ENCODE measurements at places on chromosomes 4 and X. TPM values are rescaled to one million over a fixed set of nuclear protein-coding genes. Genes with fewer than 3 reads are reported as not detected.

SCML1 gene
- total RNA-seq = 3.0 TPM

CPLX1 gene
- total RNA-seq = not detected

RIPPLY1 gene
- not detected for total RNA-seq

DGKK gene
- total RNA-seq = not detected

AMOT gene
- 36.5 TPM for total RNA-seq

IL13RA1 gene
- total RNA-seq = 32.0 TPM

KCNIP4 gene
- total RNA-seq = 4.7 TPM

DUSP9 gene
- total RNA-seq = 3.2 TPM

TENM3 gene
- total RNA-seq = 11.2 TPM

DAPP1 gene
- 29.0 TPM for total RNA-seq

ENAM gene
- total RNA-seq = under 0.01 TPM

CNGA1 gene
- total RNA-seq = not detected

HGFAC gene
- total RNA-seq = not detected

MCF2 gene
- total RNA-seq = not detected

FOXR2 gene
- total RNA-seq = not detected

USP17L22 gene
- total RNA-seq = not detected

TRIML1 gene
- total RNA-seq = not detected

GRCh38 chr4:155017426-155017825 lies 191.0 kb upstream of the NPY2R start:
- DNase-seq = no peak

GRCh38 chr4:147071209-147071740 lies 125.6 kb upstream of the TTC29 start:
- no peak for DNase-seq

GRCh38 chrX:17161991-17162390 lies 213.0 kb upstream of the NHS start:
- DNase-seq = no peak

DNA sequence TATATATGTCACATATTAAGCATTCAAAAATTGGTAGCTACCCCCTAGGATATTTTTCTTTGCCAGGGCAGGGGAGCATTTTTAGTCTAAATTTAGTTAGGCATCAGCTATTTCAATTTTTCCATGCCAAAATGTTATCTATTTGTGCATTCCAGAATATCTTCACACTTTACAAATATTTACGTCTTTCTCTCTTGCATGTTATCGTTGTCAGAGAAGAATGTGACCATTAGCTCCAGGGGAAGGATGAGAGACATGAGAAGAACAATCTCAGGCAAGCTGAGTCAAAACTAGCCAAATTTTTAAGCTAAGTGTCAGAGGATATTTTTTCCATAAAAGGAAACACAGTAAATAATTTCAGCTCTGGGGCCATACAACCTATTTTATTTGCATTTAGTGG lies 885.0 kb upstream of the EPHA5 start:
- no peak for DNase-seq

DNA sequence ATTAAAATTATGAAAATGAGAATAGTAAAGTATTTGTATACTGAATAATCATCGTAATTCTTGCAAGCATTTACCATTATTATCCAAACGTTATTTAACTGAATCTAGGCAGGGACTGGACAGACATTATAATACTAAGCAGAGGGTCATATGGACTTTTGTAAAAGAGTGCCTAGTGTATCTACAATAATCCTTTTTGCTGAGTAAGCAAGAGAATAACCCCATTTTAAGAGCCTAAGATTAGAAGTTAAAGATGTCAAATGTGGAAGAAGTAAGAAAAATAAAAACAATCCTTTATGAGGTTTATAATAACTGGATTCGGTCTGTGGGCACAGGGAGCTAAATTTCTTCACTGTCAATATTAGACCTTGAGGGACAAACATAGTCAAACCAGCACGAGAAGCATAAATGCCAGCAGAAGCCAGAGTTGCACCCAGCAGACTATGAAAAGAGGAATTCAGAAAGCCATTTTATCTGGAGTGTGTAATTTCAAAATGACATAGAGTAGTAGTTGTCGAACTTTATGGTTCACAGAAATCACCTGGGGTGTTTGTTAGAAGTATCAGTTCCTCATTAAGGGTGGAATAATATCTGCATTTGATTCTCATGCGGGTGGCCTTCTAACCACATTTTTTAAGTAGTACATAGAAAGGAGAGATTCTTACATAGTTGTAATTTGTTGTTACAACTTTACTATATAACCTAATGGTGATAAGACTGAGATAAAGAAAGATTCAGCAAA lies 39.7 kb upstream of the DCLK2 start:
- DNase-seq = no peak

DNA sequence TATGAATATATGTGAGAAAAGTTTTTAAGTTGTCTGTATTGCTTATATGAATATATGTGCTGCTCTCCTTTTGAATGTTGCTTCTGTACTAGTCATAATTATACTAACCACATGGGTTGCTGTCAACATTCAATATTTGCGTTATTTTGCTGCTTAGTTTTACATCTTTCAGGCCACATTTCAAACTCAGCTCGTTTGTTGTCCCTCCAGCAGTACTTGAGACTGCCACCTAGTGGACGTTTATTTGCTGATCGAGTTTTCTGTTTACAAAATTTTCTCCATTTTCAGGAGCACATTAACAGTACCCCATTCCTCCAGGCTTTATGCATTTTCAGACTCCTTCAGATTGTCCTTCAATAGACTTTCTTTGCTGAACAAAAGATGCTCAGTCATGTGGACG lies 75.8 kb downstream of the NUDT11 start:
- DNase-seq = peak; percentile 9

GRCh38 chrX:72280321-72280845 lies 3.3 kb upstream of the RPS4X start:
- peak; percentile 39 for DNase-seq

GRCh38 chr4:53847965-53848364 lies 216.4 kb downstream of the CHIC2 start:
- DNase-seq = no peak

DNA sequence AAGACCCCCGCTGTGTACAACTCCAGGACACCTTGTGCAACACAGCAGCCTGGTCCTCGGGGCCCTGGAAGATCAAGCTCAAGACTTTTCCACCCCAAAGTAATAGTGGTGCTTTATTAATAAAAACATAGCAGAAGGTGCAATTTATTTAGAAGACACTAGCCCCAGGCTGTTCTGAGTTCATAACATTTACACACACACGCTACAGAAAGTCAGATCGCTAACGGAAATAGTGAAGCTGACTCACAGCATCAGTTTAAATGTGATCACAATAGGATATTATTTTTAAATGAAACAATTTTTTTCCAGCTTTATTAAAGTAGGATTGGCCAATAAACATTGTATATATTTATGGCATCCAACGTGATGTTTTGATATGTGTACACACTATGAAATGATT lies 141.0 kb downstream of the STK32B start:
- no peak for DNase-seq

- DNase-seq = no peak
Measured at GRCh38 chr4:55435141-55435841, 39.5 kb downstream of the TMEM165 start.

DNA sequence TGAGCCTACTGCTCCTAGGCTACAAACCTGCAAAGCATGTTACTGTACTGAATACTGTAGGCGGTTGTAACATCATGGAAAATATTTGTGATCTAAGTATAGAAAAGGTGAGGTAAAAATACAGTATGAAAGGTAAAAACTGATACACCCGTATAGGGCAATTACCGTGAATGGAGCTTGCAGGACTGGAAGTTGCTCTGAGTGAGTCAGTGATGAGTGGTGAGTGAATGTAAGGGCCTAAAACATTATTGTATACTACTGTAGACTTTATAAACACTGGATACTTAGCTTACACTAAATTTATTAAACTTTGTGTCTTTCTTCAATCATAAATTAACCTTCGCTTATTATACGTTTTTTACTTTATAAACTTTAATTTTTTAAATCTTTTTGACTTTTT lies 3.7 kb downstream of the KIF4A start:
- DNase-seq = no peak

GRCh38 chr4:878796-879728 lies 53.1 kb downstream of the GAK start:
- DNase-seq = no peak

GRCh38 chr4:184408021-184408683 lies 66.2 kb downstream of the IRF2 start:
- DNase-seq = peak; percentile 47

GRCh38 chr4:123234955-123235354 lies 161.6 kb upstream of the SPRY1 start:
- DNase-seq = no peak

DNA sequence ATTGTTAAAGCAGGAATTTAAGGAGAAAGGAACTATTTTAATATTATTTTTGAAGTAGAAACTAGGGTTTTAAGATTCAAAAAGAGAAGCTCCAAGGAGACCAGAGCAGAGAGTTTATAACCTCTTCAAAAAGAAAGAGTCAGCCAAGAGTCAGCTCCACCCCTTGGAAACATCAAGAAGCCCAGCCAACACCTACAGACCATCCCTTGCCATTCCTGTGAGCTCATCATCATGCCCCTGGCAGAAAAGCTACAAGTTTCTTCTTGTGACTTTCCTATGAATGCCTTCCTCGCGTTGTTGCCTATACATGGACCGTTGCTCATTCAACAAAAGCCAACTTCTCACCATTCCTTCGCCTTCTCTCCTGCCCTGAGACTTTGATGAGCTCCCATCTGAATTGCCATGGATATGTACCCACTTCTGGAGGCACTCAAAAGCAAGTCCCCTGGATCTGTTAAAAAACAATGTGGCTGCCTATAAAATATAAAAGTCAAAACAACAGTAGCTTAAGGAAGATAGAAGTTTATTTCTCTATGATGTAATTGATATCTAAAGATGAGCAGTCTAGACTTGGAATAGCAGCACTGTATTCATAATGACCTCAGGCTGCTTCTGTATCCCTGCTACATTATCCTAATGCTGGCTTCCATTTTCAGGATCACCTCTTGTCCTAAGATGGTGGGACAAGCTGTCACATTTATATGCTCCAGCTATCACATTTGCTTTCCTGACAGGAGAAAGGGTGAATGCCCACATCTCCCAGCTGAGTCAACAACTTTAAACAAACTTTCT lies 20.3 kb downstream of the PLRG1 start:
- no peak for DNase-seq

- no peak for DNase-seq
Measured at GRCh38 chr4:70712604-70713452, 8.9 kb upstream of the RUFY3 start.

GRCh38 chr4:111046811-111047210 lies 423.9 kb upstream of the PITX2 start:
- peak; percentile 59 for DNase-seq

DNA sequence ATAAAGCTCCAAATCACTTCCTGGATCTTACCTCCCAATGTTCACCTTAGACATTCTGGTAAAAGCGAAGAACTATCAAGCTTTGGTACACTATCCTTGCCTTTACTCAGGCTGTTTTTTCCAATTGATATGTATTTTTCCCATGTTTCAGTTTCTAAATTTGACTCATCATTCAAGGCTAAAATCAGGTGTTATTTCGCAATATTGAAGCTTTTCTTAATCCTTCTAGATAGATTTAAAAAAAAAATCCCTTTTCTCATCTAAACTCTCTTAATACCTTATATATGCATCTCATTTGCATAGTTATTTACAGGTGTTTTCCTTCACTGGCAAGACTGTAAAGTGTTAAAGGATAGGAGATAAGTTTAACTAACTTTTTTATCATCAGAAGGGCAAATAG lies 608.1 kb upstream of the FAM241A start:
- DNase-seq = no peak

DNA sequence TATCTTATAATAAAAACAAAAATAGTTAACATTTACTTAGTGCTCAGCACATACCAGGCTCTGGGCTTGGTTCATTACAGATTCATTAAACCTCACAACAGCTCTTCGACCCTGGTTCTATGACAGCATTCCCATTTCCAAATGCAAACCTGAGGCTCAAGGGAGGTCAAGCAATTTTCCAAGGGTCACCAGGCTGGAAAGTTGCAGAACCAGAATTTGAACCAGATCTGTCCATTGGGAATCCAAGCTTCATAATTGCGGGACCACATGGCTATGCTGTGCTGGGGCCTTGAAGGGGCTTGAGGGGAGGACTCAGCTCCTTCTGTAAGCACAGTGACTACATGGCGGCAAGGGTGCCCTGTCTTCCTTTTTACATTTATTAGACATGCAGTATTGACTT lies 197.3 kb upstream of the LNX1 start:
- DNase-seq = no peak

GRCh38 chr4:1074077-1074476 lies 39.3 kb downstream of the RNF212 start:
- no peak for DNase-seq

DNA sequence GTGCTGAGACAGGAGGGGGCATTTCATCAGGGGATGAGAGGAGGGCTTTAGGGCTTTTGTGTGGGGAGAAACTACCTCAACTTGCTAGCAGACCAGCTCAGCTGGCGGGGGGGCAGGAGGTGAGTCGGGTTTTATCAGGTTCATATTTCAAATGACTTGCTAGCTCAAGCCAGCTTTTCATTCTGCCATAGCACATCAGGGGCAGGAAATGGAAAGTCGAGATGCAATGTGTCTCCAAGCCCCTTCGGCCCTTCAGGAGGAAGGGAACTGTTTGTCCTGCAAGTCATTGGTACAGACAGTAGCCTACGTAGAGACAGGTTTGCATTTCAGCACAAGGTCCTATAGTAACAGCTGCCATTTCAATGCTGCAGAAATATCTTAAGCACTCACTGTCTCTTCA lies 194.1 kb downstream of the PTTG2 start:
- no peak for DNase-seq

DNA sequence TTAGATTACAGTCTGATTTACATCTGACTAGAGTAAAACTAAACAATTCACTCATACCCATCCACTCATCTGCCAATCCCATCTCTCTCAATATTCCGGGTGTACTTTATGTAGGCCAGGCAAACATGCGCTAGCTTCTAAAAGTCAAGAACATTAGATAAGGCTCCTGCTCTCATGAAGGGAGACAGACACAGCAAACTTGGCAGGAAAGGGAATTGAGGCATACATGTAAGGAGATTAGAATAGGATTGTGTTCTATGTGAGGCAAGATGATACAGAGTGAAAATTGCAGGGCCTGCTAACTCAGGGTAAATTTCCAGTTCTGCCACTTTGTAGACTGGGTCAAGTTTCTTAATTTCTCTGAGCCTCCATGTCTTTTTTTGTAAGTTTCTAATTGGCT lies 135.8 kb downstream of the CDS1 start:
- DNase-seq = no peak

DNA sequence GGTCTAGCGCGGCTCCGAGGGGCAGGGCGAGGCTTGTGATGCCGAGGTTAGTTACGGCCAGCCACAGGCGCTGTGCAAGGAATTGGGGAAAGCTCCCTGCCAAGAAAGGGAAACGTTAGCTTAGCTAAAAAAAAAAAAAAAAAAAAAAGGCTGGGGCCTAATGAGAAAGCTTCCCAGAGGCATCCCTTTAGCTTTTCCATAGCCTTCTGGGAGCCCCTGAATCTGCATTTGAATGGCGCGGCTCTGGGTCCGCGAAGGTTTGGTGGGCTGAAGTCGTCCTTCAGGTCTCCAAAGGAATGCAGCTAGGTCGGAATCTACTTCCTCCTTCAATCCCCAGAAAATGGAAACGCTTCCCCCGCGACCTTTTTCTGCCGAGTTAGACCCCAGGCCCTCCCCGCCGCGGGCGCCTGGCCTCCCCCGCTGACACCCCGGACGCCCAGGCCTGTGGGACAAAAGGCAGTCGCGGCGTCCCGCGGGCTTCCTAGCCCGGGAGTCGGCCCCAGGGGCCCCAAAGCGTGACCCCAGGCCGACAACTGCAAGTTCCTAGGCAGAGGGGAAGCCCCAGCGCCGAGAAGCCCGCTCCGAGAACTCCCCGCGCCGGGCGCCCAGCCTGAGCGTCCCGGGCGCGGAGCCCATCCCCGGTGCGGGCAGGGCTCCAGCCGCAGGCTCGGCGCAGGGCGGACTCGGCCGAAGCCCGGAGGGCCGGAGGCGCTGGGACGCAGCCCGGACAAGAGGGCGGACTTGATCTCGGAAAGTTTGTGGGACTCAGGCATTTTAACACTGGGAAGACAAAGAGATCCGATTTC lies 605 bp upstream of the FAT1 start:
- no peak for DNase-seq

Measured in kidney epithelial cell (primary cell).